ENCODE measurements at places on chromosomes 1 and 21.
A peak's percentile ranks its signal among the peaks of the same experiment; 100 is the strongest.

- DNase-seq, result no peak
Observed at GRCh38 chr21:27026501-27026900, 59.6 kb upstream of the ADAMTS5 start.

DNA sequence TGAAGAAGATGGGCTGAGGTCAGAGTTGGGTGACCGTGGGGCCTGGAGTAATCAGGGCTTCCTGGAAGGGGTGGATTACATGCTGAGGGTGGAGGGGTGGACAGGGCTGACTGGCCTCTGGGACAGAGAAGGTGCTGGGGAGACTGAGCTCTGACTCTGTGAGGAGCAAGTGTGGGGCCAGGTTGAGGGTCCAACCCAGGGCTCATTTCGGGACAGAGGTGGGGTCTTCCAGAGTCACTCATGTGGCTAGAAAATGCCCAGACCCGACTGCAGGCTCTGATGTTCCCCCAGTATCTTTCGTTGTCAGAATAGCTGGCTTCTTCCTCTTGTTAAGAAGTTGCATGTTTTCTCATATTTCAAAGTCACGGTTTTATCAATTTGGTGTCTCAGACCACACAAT lies 311.8 kb downstream of the PTPRU start:
- DNase-seq, result no peak

GRCh38 chr21:46159390-46159789 lies 4.0 kb upstream of the FTCD start:
- DNase-seq, result no peak

DNA sequence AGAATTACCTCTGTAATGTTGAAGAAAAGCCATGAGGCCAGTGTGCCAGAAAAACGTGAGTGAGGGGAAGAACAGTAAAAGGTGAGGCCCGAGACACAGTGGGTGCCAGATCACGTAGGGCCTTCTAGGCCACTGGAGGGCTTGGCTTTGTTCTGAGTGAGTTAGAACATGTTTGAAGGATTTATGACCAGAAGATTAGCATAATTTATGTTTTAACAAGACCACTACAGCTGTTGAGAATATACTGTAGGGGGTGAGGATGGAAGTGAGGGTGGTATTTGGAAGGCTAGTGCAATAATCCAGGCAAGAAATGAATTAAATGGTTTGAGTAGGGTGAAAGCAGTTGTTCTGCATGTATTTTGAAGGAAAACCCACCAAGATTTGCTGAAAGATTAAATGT lies 56.3 kb downstream of the LRRC8C start:
- DNase-seq, result no peak

DNA sequence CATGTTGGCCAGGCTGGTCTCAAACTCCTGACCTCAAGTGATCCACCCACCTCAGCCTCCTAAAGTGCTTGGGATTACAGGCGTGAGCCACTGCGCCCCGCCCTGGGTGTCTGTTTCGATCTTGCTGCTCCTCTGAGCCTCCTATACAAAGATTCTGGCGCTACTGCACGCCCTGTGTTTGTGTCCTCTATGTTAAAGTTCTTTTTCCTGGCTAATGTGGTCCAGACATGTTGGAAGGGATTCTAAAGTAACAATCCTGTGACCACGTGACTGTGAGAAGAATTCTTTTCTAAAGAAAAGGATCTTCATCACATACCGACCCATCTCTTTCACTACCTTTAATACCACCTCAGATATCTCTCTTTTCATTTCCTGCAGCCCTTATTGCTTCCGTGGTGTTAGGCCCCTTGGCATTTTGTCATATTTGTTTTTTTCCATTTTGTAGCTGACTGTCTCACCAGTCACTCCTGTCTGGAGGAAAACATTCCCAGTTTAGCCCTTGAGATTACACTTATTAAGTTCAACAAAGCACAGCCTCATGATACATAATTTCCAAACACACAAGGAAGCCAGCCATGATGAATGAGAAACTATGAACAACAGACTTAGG lies 27.2 kb upstream of the ENO1 start:
- peak; percentile 85 for DNase-seq

DNA sequence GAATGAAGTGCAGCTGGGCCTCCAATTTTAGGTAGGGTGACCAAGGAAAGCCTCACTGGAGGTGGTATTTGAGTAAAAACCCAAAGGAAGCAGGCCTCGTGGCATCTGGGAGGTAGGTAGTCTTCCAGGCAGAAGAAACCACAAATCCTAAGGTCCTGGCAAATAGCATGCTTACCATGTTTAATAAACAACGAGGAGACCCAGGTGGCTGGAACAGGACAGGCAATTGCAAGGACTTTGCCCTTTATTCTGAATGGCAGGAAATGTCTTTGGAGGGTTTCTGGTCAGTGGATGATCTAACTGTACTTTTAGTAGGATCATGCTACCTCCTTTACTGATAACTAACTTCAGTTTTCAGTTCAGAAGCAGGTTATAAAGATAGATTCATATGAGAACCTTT lies 52.2 kb downstream of the EPB41 start:
- DNase-seq, result no peak

DNA sequence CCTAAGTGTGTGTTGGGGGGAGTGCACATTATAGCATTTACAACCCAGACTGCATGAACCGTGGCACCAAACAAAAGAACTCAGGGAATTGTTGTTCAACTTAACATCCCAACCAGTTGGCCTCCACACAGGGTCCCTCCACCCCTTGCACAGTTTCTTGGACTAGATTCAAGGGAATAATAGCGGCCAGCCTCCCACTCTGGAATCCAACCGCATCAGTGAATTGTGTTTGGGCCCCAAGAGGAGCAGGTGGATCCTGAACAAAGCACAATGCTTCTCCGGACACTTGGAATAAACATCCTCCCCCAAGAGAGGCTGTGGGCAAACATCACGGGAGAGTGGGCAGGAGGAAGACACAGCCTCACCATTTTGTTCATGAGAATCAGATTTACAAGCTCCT lies 18.2 kb downstream of the CD34 start:
- DNase-seq, result no peak

DNA sequence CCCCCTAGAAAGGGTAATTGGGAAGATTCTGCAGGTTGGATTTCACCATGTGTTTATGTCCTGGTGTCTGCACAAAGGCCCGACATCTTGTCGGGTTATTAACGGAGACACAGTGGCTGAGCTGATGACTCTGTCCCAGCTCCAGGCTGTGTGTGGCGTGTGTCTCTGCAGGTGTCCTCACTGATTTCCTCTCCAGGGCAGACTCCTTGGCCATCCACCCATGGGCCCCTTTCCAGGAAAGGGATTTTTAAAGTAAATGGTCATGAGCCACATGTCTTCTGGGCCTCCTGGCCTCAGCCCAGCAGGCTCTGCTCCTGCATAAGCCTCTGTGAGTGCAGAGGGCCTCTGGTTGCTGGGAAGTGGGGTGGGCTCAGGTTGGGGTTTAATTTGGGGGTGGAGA lies 418.7 kb upstream of the VAMP3 start:
- DNase-seq, result no peak
